Stimulated activated CD4-positive, alpha-beta T cell treated with anti-CD3 and anti-CD28 coated beads, Interleukin-15, amount 100 ng/mL, for 1 hour (primary cell): ENCODE measurements at places on chromosomes 2 and 18.
A peak's percentile ranks its signal among the peaks of the same experiment; 100 is the strongest.

DNA sequence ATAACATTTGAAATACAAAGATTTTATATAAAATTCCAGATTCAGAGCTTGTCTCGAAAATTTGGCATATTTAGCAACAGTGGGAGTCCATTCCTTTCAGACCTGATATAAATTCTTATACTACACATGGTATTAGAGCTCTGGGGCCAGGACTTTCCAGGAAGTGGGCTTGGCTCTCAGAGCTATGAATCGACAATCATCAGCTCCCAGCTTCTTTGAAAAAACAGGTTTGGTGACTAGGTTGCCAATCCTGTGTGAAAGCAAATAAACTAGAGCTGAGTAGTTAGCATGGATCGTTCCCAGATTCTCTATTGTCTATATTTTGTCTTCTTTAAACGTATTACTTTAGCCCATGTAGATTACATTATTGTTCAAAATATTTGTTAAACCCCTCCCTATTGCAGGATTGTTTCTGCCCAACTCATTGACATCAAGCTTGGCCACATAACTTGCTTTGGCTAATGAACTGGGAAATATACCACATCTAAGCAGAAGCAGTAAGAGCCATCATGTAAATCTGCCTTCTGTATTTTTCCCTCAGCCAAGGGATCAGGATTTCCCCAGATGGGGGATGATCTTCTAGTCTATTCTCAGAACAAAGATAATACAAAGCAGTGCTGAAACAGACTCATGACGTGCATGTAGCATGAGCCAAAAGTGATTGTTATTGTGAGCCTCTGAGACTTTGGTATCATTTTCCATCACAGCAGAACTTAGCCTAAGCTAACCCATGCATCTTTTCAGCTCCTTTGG lies 105.4 kb downstream of the KCNH7 start:
- no peak for DNase-seq

DNA sequence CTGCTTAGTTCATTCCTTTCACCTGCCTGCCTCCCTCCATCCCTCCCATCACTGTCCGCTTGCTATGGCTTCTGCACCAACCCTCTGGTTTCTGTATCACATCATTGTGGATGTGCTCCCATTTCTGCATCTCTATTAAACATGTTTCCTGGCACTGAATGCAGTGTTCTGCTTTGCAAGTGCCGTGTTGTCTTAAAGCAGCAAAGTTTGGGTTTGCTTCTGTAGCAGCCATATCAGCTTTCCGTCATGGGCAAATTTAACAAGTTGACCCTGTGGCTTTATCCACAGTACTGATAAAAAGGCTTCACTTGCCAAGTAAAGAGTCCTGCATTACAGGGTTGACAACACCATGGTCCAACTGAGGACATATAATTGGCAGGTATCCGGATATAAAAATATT lies 165.5 kb downstream of the PTGR3 start:
- no peak for DNase-seq

DNA sequence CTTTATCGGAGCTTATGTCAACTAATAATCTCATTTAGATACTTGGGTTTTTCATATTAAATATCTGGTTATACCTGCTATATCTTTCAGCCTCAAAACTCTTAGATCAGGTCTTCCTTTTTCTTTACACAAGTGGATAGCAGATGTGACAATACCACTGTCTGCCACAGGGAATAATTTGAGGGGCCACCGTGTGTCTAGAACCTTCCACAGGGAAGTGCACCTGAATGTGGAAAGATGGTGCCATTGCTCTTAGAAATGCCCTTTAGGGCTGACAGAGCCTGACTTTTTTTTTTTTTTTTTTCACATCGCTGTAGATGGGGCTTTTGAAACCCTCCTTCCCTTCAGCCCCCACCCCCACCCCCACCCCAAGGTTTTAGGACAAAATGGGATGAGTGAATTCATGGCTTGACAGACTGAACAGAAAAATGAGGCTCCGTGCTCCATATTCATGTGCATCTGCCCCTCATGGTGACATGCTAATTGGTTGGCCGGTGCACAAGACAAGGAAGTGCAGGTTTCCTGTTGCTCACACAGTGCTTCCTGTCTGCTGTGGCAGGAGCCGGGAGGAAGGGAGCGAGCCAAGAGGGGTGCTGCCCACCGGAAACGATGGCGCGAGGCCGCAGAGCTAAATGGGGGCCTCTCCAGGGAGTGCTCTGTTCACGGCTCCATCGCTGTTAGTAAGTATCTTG lies 246.0 kb downstream of the LDLRAD4 start:
- DNase-seq = peak; percentile 34

DNA sequence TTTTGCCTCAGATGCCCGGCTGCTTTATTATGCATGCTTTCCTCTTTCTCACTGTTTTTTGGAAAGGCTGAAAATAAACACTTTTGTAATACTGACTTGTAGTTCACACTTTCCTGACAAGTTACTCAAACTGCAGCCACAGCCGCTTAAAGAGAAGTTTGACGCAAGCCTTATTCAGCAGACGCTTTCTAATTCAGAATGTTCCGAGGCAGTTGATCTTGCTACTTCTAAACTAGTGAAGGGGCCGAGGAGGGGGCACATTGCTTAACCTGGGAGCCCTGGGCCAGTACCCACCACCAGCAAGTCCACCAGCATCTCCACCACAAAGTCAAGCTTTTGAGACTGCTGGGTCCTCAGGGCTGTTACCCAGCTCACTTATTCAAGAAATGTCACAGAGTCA lies 71.8 kb upstream of the SPRED2 start:
- no peak for DNase-seq

GRCh38 chr2:96185516-96185915 lies 23.1 kb downstream of the STARD7 start:
- DNase-seq = no peak

- no peak for DNase-seq
Observed at GRCh38 chr2:203610558-203610957, 75.5 kb upstream of the RAPH1 start.

DNA sequence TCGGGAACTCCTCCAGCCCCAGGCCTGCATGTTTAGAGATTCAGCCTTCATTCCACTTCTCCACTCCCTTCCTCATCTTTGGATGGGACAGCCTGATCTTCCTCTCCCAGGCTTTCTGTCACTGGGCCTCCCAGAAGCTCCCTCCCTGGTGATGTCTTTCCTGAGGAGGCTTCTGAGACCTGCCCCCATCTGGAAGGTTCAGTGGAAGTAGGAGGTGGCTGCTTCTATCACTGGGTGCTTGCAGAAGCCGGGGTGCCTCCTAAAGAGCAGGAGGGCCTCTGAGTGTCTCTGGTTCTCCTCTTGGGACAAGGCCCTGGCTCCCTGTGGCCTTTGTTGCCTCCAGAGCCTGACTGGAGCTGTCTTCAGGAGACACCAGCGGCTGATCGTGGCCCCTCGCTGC lies 108.7 kb downstream of the CELF4 start:
- DNase-seq = no peak
